ENCODE measurements at places on chromosomes 12 and 14. TPM values are rescaled to one million over a fixed set of nuclear protein-coding genes. Genes with fewer than 3 reads are reported as not detected.

The TAS2R42 gene
- not detected for total RNA-seq

The MYO1H gene
- total RNA-seq = not detected

The MGP gene
- total RNA-seq = 76.1 TPM

The FAIM2 gene
- not detected for total RNA-seq

The CFAP54 gene
- total RNA-seq = 68.3 TPM

The CDCA3 gene
- 39.8 TPM for total RNA-seq

The LYZ gene
- total RNA-seq = not detected

The TCP11L2 gene
- 27.2 TPM for total RNA-seq

The PAH gene
- not detected for total RNA-seq

The TCTN2 gene
- total RNA-seq = 17.9 TPM

The DRAM1 gene
- total RNA-seq = 57.1 TPM

The SERPINA6 gene
- not detected for total RNA-seq

The SLCO1B3 gene
- total RNA-seq = not detected

The VCPKMT gene
- total RNA-seq = 7.6 TPM

The JAG2 gene
- 37.5 TPM for total RNA-seq
